ENCODE measurements at places on chromosomes 5 and 9. TPM values are rescaled to one million over a fixed set of nuclear protein-coding genes. Genes with fewer than 3 reads are reported as not detected.

GRCh38 chr9:110582156-110582555 lies 2.6 kb upstream of the SVEP1 start:
- H3K27me3 ChIP-seq: no peaks in the 10 kb centered on the region
- peaks cover 16% of the 10 kb centered on the region for H3K4me1 ChIP-seq
- H3K36me3 ChIP-seq: no peaks in the 10 kb centered on the region
- H3K4me3 ChIP-seq: no peak overlapping the region

SLC36A3 gene
- not detected for polyA plus RNA-seq

STK32A gene
- not detected for polyA plus RNA-seq

- no peak for DNase-seq
- peaks cover 3% of the 10 kb centered on the region for H3K36me3 ChIP-seq
- peaks cover 7% of the 10 kb centered on the region for H3K4me1 ChIP-seq
- H3K27ac ChIP-seq: no peak overlapping the region
- H3K4me3 ChIP-seq: no peak overlapping the region
- H3K27me3 ChIP-seq: no peaks in the 10 kb centered on the region
Measured at GRCh38 chr9:96478829-96479371, 28.9 kb downstream of the HABP4 start.

DNA sequence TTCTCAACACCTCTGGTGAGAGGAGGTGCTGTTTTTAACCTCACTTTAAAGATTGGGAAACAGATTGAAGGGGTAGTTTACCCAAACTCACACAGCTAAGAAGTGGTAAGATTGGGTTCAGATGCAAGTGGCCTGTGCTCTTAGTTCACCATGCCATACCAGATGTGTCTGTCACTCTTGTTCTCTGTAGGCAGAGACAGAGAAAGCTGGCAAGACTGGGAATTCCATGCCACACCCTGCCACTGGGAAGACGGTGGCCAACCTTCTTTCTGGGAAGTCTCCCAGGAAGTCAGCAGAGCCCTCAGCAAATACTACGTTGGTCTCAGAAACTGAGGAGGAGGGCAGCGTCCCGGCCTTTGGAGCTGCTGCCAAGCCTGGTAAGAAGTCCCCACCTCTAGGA lies 11.0 kb downstream of the TCOF1 start:
- H3K4me3 ChIP-seq: no peak overlapping the region
- no peaks in the 10 kb centered on the region for H3K27me3 ChIP-seq
- no peaks in the 10 kb centered on the region for H3K4me1 ChIP-seq
- H3K36me3 ChIP-seq: peaks cover 96% of the 10 kb centered on the region
- no peak overlapping the region for H3K27ac ChIP-seq

GRCh38 chr5:64807520-64807919 lies 38.8 kb downstream of the CWC27 start:
- peaks cover 45% of the 10 kb centered on the region for H3K36me3 ChIP-seq
- no peak for DNase-seq
- H3K4me1 ChIP-seq: no peaks in the 10 kb centered on the region
- no peaks in the 10 kb centered on the region for H3K27me3 ChIP-seq
- H3K27ac ChIP-seq: no peak overlapping the region

OR2K2 gene
- polyA plus RNA-seq: not detected

GMCL2 gene
- not detected for polyA plus RNA-seq

GRCh38 chr5:82106756-82107155 lies 134.9 kb downstream of the ATG10 start:
- no peaks in the 10 kb centered on the region for H3K36me3 ChIP-seq
- H3K27ac ChIP-seq: peak overlapping the region; percentile 13
- no peak for DNase-seq
- H3K4me3 ChIP-seq: no peak overlapping the region
- H3K4me1 ChIP-seq: peaks cover 28% of the 10 kb centered on the region

DNA sequence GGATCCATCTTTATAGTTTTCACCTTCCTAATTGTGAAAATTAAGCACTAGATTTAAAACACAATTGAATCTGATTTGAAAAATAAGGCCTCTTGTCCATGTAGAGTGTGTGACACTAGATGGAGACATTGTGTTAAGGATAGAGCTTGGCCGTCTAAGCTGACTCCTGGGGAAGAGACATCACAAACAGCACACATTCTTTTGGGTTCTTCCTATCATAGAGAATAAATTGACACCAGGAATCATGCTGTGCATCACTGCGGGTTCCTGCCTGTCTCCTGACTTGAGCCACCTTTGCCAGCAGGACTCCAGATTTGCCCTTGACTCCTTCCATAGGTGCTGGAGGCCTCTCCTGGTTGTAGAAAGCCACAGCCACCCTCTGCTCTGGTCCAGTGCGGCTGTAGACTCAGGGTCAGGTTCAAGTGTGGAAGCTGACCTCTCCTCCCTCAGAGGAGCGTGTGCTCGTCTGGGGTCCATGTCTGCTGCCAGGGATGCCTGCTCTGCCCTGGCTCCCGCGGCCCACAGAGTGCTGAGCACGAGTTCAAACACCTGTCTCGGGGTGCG lies 11.2 kb downstream of the ROPN1L start:
- no peak for DNase-seq
- H3K36me3 ChIP-seq: no peaks in the 10 kb centered on the region
- peaks cover 7% of the 10 kb centered on the region for H3K27me3 ChIP-seq
- H3K4me3 ChIP-seq: no peak overlapping the region
- H3K27ac ChIP-seq: no peak overlapping the region
- H3K4me1 ChIP-seq: no peaks in the 10 kb centered on the region

DNA sequence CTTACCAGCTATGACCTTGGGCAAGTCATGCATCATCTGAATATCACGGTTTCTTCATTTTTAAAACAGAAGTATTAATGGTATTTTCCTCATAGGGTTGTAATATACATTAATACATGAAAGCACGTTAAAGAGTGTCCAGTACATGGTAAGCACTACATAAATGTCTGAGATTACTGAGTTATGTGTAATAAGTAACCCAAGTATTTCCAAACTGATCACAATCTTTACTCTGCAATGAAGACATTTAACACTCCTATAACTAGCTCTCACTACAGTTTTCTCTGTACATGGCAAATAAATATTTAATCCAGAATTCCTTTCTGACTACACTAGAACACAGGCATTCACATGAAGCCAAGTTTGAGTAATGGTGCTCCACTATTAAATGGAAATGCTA lies 4.0 kb downstream of the GLDC start:
- no peaks in the 10 kb centered on the region for H3K36me3 ChIP-seq
- peaks cover 22% of the 10 kb centered on the region for H3K4me1 ChIP-seq
- H3K4me3 ChIP-seq: no peak overlapping the region

DNA sequence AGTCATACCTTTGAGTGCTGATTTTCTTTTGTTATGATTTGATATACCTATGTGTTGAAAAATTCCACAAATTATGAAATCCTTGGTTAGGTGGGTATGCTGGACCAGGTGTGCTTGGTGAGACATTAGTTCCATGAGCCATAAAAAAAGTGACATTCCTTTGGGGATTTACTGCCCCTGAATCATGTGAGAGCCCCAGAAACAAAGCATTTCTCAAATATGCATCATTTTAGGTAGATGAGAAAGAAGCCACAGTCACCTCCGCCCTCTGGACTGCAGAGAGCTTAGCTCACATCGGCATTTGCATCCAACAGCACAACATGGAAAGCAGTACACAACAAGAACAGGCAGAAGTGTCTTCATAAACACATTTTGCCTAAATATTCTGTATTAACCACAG lies 55.3 kb downstream of the DAP start:
- H3K27ac ChIP-seq: no peak overlapping the region
- DNase-seq: no peak
- no peak overlapping the region for H3K4me3 ChIP-seq
- H3K27me3 ChIP-seq: no peaks in the 10 kb centered on the region
- H3K36me3 ChIP-seq: no peaks in the 10 kb centered on the region

RGMB gene
- 6.0 TPM for polyA plus RNA-seq

TCF7 gene
- polyA plus RNA-seq: 1.8 TPM

LRRC19 gene
- polyA plus RNA-seq: 17.1 TPM

GRCh38 chr5:54673523-54674225 lies 156.1 kb downstream of the SNX18 start:
- no peak overlapping the region for H3K4me3 ChIP-seq
- H3K4me1 ChIP-seq: no peaks in the 10 kb centered on the region
- H3K27me3 ChIP-seq: no peaks in the 10 kb centered on the region
- H3K36me3 ChIP-seq: no peaks in the 10 kb centered on the region

DNA sequence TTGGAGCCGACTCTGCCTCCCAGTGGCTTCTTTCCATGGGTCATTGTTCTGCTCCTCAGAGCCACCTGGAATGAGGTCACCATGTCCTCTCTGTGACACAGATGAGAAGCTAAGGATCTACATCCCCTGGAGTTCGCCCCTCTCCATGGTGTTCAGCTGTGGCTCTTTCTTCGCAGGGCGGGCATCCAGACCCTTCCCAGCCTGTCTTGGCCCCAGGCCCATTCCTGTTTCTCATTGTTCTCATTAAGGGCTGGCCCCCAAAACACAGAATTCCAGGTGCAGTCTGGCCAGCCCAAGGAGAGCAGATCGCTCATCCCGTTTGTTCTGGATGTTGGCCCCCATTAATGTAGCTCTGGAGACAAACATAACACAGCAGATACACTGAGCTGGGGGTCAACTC lies 66.4 kb upstream of the COL15A1 start:
- no peaks in the 10 kb centered on the region for H3K4me1 ChIP-seq
- DNase-seq: no peak
- H3K27me3 ChIP-seq: no peaks in the 10 kb centered on the region
- no peak overlapping the region for H3K27ac ChIP-seq

DNA sequence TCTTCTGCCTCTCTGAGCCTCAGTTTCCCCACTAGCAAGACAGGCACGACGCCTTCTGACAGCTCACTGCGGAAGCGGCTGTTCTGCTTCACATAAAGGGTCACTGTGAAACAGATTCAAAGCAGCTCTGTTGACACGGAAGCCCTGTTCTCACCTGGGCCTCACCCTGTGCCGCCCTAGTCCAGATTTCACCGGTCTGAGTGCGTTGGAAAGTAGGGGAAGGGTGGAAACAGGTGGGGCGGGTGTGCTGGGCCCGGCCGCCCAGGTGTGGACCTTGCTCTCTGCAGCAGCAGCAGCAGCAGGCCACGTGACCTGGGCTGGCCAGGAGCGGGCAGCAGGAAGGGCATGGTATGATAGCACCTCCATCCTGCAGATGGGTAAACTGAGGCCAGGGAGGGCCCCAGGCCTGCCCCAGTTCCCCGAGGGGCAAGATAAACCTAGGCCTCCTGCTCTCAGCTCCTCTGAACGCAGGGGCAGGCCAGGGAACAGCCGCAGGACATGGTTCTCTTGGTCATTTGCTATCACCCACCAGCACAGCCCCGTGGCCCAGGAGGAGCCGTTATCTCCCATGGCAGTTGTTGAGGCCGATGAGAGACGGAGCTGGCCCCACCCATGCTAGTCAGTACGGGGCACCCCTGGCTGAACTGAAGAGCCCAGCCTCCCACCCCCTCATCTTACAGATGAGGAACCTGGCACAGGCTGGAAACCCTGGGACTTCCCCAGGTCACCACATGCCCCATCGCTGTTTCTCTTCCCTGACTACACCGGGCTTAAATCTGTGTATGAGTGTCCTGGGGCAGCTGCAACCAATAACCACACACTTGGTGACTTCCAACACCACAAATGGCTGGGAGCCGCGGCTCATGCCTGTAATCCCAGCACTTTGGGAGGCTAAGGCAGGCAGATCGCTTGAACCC lies 12.1 kb downstream of the PTGES2 start:
- peaks cover 6% of the 10 kb centered on the region for H3K4me1 ChIP-seq
- H3K4me3 ChIP-seq: no peak overlapping the region
- peak; percentile 61 for DNase-seq
- no peak overlapping the region for H3K27ac ChIP-seq
